ENCODE measurements at places on chromosomes 4 and X.

- no peak for DNase-seq
Measured at GRCh38 chrX:17596061-17596460, 141.2 kb upstream of the SCML1 start.

DNA sequence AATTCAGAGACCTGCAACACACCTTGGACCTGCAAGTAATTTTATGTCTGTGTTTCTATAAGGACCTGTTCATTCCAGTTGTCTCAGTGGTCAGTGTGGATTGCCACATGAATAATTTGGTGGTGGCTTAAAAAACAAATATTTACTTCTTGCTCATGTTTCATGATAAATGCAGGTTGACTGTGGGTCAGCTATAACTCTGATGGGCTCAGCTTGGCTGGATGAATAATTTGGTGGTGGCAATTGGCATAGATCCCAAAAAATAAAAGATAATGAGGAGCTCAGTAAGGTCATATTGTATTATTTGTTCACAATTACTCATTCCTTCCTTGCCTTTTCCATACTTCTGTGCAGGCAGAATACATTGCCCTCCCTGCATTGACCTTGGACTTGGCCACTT is 18.9 kb upstream of the SCRG1 start:
- no peak for DNase-seq

GRCh38 chrX:15674514-15674840 is 9.9 kb upstream of the CLTRN start:
- DNase-seq, result no peak

- DNase-seq, result no peak
Measured at GRCh38 chr4:133498149-133498548, 349.1 kb downstream of the PCDH10 start.

- no peak for DNase-seq
Measured at GRCh38 chr4:71639380-71639779, 144.5 kb downstream of the GC start.

- peak; percentile 8 for DNase-seq
Measured at GRCh38 chr4:7189066-7189465, 3.3 kb upstream of the SORCS2 start.

DNA sequence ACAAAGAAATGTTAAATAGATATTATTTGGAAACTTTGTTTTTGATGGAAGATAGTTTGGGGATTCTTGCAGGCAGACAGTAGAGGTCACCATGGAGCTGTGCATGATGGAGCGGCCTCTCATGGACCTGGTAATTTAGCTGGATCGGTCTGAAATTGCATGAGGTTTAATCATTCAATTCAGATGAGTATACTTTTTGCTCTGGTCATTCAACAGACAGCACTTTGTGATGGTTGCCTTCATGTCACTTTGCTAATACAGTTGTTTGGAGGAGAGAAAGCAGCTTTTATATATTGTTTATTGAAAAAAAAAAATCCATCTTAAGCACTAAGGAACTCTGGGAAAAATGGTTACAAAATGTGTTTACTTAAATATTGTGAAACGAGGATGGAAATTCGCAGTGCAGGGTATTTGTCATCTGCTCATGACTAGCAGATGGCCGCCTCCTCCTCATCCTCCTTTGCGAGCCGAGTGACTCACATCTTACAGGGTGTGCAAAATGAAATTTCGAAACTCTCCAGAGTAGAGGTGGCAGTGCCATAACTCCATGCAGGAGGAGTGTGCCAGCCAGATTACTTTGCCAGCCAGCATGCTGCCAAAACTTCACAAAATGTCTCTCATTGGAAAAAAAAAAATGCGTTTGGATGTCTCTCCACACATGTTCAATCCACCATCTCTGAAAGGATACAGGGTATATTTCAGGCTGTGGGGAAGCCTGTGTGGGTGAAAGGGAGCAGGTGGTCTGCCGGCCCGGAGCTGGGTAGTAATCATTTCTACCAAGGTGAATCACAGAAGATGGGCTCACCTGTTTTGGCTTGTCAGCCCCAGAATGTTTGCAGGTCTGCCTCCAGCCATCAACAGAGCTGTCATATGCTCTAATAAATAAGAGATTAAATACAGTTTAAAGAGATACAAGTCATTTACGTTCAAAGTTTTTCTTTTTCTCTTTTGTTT is 314.9 kb upstream of the DIPK2B start:
- peak; percentile 81 for DNase-seq

- no peak for DNase-seq
Measured at GRCh38 chr4:78949735-78950134, 10.5 kb upstream of the PAQR3 start.

- no peak for DNase-seq
Measured at GRCh38 chr4:66691101-66691500, 854.2 kb downstream of the CENPC start.

GRCh38 chrX:133435544-133436124 is 20.3 kb upstream of the GPC4 start:
- no peak for DNase-seq

GRCh38 chrX:37677765-37678164 is 7.8 kb upstream of the XK start:
- no peak for DNase-seq

DNA sequence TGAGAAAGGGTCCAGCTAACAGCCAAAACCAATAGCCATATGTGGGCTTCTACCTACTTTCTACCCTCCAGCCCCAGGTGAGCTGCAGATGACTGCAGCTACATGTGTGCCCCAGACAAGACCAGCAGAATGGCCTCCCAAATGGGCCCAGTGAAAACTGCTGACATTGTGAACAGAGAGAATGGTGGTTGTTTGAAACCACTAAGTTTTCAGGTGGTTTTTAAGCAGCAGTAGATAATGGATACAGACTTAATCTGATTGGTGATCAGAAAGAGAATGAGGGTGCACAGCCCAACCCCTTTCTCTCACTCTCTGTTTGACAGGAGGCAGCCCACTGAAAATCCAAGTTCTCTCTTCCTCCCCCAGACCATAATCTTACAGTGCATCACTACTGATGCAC is 42.5 kb upstream of the BBS12 start:
- no peak for DNase-seq

GRCh38 chrX:129717892-129718291 is 20.9 kb upstream of the XPNPEP2 start:
- no peak for DNase-seq

GRCh38 chrX:77788050-77788449 is 2.0 kb upstream of the ATRX start:
- peak; percentile 9 for DNase-seq

GRCh38 chr4:7802093-7802726 is 137.5 kb downstream of the AFAP1 start:
- DNase-seq, result peak; percentile 84

- DNase-seq, result no peak
Measured at GRCh38 chr4:18878561-18878960, 857.0 kb upstream of the LCORL start.

DNA sequence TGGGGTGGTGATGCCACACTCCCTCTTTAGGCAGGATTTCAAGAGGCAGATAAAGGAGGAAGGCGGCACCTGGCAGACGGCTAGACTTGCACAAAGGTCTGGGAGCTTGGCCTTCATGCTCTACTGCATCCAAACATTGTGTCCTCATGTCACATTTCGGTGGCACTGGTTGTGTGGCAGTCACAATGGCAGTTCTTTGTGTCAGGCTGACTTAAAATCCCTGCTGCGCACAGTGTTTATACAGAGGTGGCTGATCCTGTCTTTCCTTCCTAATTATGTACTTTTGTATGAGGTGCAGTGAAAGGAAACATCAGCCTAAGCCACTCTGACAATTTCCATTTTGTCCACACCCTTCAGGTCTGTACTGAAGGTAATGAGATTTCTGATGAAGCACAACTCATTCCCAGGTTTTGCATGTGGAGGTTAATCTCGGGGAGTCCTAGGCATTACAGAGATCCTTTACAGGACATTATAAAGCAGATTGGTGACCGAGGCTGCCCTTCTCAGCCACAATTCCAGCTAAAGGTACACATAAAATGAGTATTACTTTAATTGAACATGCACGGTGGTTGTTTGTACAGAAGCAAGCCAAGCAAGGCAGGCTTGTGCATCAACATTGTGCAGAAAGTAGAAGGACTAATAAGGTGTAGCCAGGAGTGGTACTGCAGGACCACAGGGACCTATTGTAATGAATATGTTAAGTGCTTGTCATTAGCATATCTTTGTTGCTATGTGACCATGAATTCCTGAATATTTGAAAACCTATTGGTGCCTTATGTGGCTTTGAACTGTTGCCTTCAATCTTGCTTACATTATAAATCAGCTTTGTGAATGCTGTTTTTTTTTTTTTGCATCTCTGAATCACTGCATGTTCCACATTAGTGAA is 147.6 kb downstream of the STK32B start:
- DNase-seq, result no peak

DNA sequence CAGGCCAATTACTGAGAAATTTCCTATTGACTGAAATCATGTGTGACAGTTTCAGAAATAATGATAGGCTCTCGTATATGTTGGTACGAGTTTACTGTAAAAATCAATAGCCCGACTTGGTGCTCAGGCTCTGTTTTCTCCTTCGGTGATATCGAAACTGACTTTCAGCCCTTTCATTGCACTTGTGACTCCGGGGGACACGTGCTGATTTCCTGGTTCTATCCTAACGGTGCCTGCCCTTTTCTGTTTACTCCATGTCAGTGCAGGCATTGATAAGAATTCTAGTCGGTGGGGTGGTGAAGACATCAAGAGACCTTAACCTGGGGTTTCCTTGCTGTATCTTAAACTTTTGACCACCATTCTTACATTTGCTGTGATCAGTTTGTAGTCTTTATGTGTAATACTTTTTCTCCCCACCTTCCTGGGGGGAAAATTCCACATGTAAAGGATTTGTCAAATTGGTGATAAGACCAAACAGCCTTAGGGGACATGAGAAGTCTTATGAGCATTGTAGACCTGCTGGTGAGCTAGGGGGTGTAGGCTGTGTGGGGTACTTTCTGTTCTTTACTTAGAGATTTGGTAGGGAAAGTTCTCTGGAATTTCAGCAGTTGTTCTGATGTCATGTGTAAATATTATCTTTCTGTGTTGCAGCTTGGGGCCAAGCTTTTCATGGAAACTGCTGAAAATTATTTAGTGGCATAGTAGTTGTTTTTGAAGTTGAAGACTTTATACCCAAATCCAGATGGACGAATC is 52.7 kb downstream of the TMEM131L start:
- DNase-seq, result peak; percentile 81

DNA sequence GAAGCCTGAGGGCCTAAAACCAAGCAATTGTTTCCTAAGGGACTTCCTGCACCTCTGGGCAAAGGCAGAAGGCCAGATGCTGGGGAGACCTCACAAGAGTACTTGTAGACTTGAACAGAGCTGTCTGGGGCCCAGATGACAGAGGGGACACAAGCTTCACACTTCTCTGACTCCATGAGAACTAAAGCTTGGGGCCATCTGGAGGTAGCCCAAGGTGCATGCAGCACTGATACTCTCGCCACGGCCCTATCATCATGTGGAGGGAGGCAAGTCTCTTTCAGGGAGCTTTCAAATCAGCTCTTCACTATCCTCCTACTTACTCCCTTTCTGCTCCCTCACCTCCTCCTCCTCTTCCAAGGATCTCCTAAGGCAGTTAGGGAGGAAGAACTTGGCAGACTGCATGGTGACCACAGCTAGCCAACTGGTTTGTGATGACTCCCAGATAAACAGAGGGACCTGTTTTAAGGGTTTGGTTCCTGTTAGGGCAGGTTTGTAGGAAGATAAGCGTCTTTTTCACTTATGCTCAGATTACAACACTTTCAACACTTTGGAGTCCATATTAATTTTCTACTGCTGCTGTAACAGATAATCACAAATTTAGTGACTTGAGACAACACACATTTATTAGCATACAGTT is 23.8 kb downstream of the MSL3 start:
- no peak for DNase-seq

- peak; percentile 71 for DNase-seq
Measured at GRCh38 chrX:41259516-41259915, 74.4 kb upstream of the DDX3X start.

GRCh38 chr4:176413171-176413570 is 93.4 kb downstream of the SPCS3 start:
- DNase-seq, result no peak

DNA sequence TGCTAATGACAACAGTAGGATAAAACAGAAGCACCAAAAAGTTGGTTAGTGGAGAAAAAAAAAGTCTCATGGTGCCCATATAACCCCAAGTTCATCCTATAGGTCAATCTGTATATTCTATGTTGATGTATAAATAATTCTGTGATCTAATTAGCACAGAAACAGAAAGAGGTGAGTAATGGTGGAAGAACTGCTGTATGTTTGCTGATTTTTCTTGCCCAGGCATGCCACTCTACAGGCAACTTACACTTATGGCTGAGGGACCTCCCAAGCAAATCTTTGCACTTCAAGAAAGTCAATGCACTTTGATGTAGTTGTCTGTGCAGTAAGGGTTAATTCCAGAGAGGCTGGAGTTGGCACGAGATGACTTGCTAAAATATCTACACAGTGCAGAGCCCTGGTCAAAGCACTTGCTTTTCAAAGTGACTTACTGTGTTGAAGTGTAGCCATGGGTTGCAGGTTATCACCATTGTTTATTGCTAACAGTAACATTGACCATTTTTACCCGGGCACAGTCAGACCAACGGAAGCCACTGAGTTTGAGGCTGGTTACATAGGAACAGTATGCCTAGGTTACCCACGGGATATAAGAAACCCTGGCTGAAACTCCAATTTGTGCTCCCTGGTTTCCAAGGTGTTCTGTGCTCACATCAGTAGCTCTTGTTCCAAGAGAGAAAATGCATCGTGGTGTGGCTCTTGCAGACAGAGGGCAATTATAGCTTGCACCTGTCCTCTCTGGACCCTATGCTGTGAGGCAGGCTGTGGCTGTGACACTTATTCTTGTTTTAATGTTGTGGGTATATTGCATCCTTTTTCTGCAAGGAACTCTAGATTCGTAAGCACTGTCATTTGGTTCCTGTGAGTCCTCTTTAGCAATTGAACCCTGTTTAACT is 141.3 kb upstream of the FTHL17 start:
- no peak for DNase-seq

DNA sequence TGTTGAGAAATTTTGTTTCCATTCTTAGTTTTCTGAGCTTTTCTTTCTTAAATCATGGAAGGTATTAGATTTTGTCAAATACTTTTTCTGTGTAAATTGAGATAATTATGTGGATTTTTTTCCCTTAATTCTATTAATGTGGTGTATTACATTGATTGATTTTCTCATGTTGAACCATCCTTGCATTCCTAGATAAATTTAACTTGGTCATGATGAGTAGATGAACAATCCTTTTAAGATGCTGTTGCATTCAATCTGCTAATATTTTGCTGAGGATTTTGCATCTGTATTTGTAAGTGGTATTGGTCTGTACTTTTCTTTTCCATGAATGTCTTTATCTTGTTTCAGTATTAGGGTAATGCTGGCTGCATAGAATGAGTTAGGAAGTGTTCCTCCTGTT is 20.3 kb upstream of the CTBP1 start:
- no peak for DNase-seq

DNA sequence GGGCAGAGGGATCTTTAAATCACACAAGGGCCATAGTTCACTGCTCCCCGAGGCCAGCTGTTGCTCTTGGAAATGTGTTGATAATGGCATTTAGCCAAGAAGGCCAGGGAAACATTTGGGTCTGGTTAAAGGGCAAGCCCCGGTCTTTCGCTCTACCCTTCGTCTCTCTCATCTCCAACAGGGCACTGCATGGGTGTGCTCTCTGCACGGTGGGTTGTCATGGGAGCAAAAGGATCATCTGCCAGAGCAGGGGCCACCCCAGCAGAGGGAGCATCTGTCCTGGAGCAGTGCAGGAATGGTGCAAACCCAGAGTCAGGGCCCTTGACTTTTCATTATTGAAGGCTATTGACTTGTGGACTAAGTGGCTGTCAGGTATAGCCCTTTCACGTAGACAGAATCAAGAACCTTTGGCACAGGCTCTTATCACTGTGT is 22.7 kb upstream of the PGRMC2 start:
- peak; percentile 61 for DNase-seq
